ENCODE measurements at places on chromosomes 1 and 21. TPM values are rescaled to one million over a fixed set of nuclear protein-coding genes. Genes with fewer than 3 reads are reported as not detected.

- no peak for DNase-seq
These were observed 38.7 kb upstream of the TTC22 start for GRCh38 chr1:54839824-54840223.

DNA sequence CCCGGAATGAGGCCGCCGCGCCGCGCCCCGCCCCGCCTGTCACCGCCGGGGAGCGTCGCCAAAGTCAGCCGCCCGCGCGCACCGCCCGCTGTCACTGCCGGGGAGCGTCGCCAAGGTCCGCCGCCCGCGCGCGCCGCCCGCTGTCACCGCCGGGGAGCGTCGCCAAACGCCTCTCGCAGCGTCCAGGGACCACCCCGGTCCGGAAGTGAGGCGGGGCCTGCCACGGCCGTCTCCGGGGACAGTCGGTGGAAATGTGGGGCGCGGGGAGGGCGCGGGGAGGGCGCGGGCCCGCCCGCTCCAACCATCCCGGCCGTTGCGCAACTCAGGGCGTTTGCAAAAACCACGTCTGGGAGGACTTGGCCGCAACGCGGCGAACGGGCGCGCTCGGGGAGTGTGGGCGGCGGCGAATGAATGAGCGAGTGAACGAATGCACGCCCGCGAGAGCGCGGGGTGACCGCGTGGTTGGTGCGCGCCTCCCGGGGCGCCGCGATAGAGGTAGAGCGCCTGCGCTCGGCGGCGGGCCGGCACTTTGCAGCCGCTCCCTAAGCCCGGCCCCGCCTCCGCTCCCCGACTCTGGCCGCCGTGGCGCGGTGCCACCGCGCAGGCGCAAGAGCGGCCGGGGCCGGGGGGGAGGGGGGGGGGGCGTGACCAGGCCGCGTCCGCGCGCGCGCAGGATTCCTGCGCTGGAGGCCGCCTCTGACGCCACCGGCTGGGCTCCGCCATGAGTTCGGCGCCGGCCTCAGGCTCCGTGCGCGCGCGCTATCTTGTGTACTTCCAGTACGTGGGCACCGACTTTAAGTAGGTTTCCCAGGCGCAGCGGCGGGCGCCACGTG, at the start of the genes ACAP3 and PUSL1:
ACAP3 (minus strand) TSS at position 8 of the 833 bp plus-strand sequence. CDS start 115 bp downstream, outside the sequence.
PUSL1 (plus strand) TSS at position 675 of the 833 bp plus-strand sequence; CDS start at position 722, 47 bp downstream.
- DNase-seq, result peak; percentile 86

- no peak for DNase-seq
These were observed 48.0 kb upstream of the NEK7 start for GRCh38 chr1:198108636-198109370.

DNA sequence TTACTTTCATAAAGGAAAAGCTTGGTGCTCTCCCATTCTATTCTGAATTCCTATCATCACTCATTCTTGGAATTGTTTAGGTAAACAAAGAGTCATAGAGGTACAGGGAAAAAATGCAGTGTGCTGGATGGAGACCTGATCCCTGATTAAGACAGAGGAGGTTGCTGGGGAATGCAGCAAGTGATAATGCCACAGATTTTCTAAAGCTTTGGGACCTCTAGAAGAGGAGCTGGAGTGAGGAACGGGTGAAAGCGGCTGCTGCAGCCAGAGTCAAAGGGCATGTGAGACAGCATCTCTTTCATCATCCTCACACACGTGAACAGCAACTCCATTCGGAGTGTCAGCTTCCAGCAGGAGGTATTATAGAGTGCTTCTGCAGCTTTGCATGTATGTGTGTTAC, 54.9 kb upstream of the DIPK1A start:
- no peak for DNase-seq

Gene SMPDL3B
- total RNA-seq, result 8.4 TPM

Measured in mesothelial cell of epicardium (in vitro differentiated cells).